Spleen (tissue), 13 donors: ENCODE measurements at places on chromosomes 16 and 17. TPM values are rescaled to one million over a fixed set of nuclear protein-coding genes. Genes with fewer than 3 reads are reported as not detected.

- no peaks in the 10 kb centered on the region for H3K36me3 ChIP-seq
- no peaks in the 10 kb centered on the region for H3K27me3 ChIP-seq
- no peak overlapping the region for H3K27ac ChIP-seq
- no peak overlapping the region for H3K4me3 ChIP-seq
- DNase-seq: no peak
- H3K4me1 ChIP-seq: peaks cover 9% of the 10 kb centered on the region
Measured at GRCh38 chr16:77062878-77063675, 127.9 kb upstream of the MON1B start.

GRCh38 chr17:40443988-40444899 lies 994 bp downstream of the IGFBP4 start:
- no peaks in the 10 kb centered on the region for H3K36me3 ChIP-seq
- no peak for DNase-seq
- peaks cover 25% of the 10 kb centered on the region for H3K4me1 ChIP-seq
- H3K27ac ChIP-seq: peak overlapping the region; percentile 87

Gene SPIRE2
- 3.1 TPM for total RNA-seq

GRCh38 chr17:51439395-51440229 lies 179.3 kb downstream of the UTP18 start:
- no peak for DNase-seq
- no peak overlapping the region for H3K27ac ChIP-seq
- no peaks in the 10 kb centered on the region for H3K4me1 ChIP-seq
- no peak overlapping the region for H3K4me3 ChIP-seq
- H3K27me3 ChIP-seq: peaks cover 3% of the 10 kb centered on the region
- no peaks in the 10 kb centered on the region for H3K36me3 ChIP-seq

Gene CTF1
- 2.0 TPM for total RNA-seq

GRCh38 chr16:82396509-82396908 lies 226.5 kb upstream of the MPHOSPH6 start:
- no peak overlapping the region for H3K27ac ChIP-seq
- no peak overlapping the region for H3K4me3 ChIP-seq
- H3K36me3 ChIP-seq: no peaks in the 10 kb centered on the region
- no peaks in the 10 kb centered on the region for H3K4me1 ChIP-seq
- DNase-seq: no peak
- H3K27me3 ChIP-seq: no peaks in the 10 kb centered on the region

- H3K4me3 ChIP-seq: no peak overlapping the region
- no peak for DNase-seq
- H3K27me3 ChIP-seq: no peaks in the 10 kb centered on the region
- no peaks in the 10 kb centered on the region for H3K36me3 ChIP-seq
Measured at GRCh38 chr16:46783800-46784199, 35.7 kb upstream of the MYLK3 start.

- peak overlapping the region; percentile 88 for H3K27ac ChIP-seq
- DNase-seq: no peak
- no peak overlapping the region for H3K4me3 ChIP-seq
- H3K27me3 ChIP-seq: no peaks in the 10 kb centered on the region
Measured at GRCh38 chr17:78759969-78760352, 22.1 kb downstream of the CYTH1 start.

Gene UTS2R
- 0.51 TPM for total RNA-seq

GRCh38 chr17:61756561-61756960 lies 106.8 kb downstream of the BRIP1 start:
- H3K4me1 ChIP-seq: no peaks in the 10 kb centered on the region
- no peak overlapping the region for H3K4me3 ChIP-seq
- no peak for DNase-seq
- no peaks in the 10 kb centered on the region for H3K36me3 ChIP-seq
- H3K27me3 ChIP-seq: no peaks in the 10 kb centered on the region
- no peak overlapping the region for H3K27ac ChIP-seq

Gene CLEC19A
- not detected for total RNA-seq

Gene PIK3R5
- 46.1 TPM for total RNA-seq

- no peak overlapping the region for H3K27ac ChIP-seq
- no peaks in the 10 kb centered on the region for H3K27me3 ChIP-seq
- no peak overlapping the region for H3K4me3 ChIP-seq
- H3K36me3 ChIP-seq: no peaks in the 10 kb centered on the region
Measured at GRCh38 chr17:29820425-29820824, 109.6 kb downstream of the SSH2 start.

Gene NXPH3
- total RNA-seq: 2.0 TPM

Gene TP53TG3B
- not detected for total RNA-seq

Gene GJD3
- 12.1 TPM for total RNA-seq

DNA sequence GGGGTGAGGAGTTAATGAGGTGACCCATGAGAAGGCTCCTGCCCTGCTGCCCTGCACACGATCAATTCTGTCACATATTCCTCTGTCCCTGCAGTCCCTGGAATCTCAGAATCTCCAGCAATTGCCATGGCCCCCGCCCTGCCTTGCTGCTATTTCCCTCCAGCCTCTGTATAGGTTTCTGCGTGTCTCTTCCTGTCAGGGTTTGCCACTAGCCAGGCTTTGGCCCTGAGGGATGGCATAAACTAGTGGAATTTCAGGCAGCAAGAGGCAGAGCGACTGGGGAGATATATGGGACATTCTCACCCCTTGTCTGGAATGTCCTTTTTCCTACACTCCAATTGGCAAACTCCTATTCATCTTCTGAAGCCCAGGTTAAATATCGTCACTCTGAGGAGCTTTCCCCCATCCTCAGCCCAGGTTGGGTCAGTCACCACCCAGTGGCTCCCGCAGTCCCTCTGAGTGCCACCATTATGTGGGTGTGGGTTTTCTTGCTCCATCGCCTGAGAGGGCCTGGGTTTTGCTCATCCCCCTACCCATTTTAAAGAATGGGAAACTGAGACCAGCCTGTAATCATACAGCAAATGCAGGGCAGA lies 15.5 kb upstream of the NATD1 start:
- no peak overlapping the region for H3K27ac ChIP-seq
- H3K36me3 ChIP-seq: no peaks in the 10 kb centered on the region
- H3K4me1 ChIP-seq: peaks cover 21% of the 10 kb centered on the region
- H3K27me3 ChIP-seq: no peaks in the 10 kb centered on the region

DNA sequence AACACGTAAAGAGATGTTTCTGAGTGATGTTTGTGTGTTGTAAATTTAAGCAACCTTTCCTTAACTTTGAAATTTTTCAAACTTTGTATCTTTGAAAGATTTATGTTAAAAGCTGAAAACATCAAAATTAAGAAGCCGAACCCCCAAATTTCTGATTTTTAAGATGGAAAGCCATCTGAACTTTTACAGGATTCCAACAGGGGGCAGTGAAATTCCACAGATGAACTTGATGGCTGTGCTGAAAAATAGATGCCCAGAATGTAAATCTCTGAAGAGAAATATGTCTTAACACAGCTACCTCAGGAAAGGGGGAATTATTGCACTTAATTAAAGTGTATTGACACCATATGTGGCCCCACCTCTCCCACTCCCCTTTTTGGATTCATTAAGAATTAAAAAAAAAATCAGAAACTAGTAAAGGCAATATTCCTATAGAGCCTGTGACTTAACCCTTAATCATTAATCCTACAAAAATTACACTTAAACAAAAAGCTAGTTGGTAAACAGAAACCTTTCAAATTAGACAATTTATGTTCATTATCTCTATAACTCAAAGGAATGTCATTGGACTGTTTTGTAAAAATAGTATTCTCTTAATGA lies 597.9 kb downstream of the KCNJ2 start:
- no peaks in the 10 kb centered on the region for H3K4me1 ChIP-seq
- H3K36me3 ChIP-seq: no peaks in the 10 kb centered on the region
- H3K27ac ChIP-seq: no peak overlapping the region
- H3K27me3 ChIP-seq: no peaks in the 10 kb centered on the region
- no peak for DNase-seq
- H3K4me3 ChIP-seq: no peak overlapping the region

GRCh38 chr17:74118504-74118903 lies 85.0 kb upstream of the RPL38 start:
- H3K4me1 ChIP-seq: no peaks in the 10 kb centered on the region
- H3K27ac ChIP-seq: no peak overlapping the region
- peaks cover 65% of the 10 kb centered on the region for H3K27me3 ChIP-seq
- no peak overlapping the region for H3K4me3 ChIP-seq
- no peak for DNase-seq

DNA sequence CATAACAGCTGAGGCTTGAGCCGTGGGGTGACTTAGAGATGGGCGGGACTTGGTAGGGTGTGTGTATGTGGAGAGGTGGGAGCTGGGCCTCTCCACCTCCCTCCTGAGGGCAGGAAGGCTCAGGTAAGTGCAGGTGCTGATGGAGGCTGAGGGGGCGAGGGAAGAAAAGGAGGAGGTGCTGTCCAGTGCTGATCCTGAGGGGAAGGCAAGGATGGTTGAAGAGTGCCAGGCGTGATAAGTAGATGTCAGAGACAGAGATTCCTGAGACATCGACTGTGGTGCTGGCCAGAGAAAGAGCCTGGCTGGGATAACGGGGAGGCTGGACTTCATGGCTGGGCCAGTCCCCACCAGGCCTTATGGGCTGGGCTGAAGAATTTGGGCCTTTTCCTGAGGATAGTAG lies 159.1 kb downstream of the SDK2 start:
- H3K27ac ChIP-seq: no peak overlapping the region
- H3K27me3 ChIP-seq: peaks cover 6% of the 10 kb centered on the region
- H3K4me1 ChIP-seq: no peaks in the 10 kb centered on the region
- no peak overlapping the region for H3K4me3 ChIP-seq

Gene HBA1
- total RNA-seq: 6,594 TPM

DNA sequence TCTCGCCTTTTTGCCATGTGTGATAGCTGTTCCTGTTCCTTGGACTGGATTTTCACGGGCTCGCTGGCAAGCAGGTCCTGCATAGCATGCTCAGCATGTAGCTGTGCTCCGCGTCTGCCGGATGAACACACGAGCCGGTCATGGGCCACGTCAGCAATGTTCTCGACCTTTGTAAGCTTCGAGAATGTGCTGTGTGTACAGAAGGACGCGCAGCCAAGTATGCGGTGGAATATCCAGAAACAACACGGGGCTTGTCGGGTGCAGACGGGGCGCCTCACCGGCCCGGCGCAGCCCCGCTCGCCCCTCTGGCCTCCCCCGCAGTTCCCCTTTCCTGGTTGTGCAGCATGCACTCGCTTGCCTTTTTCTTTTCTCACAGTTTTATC lies 42.2 kb downstream of the RPTOR start:
- peak; percentile 83 for DNase-seq
- H3K27ac ChIP-seq: peak overlapping the region; percentile 77
- peaks cover 39% of the 10 kb centered on the region for H3K4me1 ChIP-seq
- H3K4me3 ChIP-seq: no peak overlapping the region
- H3K27me3 ChIP-seq: no peaks in the 10 kb centered on the region
- peaks cover 10% of the 10 kb centered on the region for H3K36me3 ChIP-seq

- no peak overlapping the region for H3K4me3 ChIP-seq
- DNase-seq: no peak
- no peaks in the 10 kb centered on the region for H3K27me3 ChIP-seq
- no peak overlapping the region for H3K27ac ChIP-seq
- H3K4me1 ChIP-seq: no peaks in the 10 kb centered on the region
Measured at GRCh38 chr17:60798576-60798975, 120.9 kb downstream of the BCAS3 start.

DNA sequence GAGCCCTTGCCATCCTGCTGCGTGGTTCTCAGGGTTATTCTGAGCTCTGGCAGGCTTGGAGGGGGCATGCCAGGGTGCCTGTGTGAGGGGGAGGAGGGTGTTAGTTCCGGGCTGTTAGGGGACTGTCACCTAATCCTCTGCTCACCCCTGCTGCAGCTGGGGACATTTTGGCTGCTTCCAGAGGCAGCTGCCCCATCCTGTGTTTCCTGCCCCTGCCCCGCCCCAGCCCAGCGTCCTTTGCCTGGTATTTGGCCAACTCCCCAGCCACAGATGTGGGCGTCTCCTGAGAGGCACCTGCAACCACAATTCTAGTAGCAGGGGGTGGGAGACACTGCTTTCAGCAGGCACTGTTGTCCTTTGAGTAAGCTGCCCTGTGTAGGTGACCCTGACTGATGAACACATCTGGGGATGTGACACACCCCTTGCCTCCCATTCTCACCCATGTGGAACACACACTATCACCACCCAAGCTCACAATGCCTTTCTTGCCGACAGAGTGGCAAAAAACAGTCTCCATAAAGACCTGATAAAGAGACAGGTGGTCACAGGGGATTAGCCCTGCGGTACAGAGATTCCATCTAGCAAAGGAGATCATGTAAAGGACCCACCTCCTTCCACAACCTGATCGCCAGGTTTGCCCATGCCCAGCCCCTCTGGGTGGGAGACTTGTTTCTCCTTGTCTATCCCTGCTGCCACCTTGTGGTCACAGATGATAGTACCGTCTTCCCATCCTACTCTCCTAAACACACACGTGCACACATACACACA lies at the start of gene CHRNE:
TSS of gene CHRNE (minus strand) at position 48 of the 768 bp plus-strand sequence. CDS start at position 13, 35 bp downstream.
- peak within 1 kb of the TSS; percentile 47 for H3K27ac ChIP-seq
- no peaks in the 10 kb centered on the region for H3K27me3 ChIP-seq
- H3K36me3 ChIP-seq: no peaks in the 10 kb centered on the region
- H3K4me1 ChIP-seq: peaks cover 46% of the 10 kb centered on the region
- no peak within 1 kb of the TSS for H3K4me3 ChIP-seq

DNA sequence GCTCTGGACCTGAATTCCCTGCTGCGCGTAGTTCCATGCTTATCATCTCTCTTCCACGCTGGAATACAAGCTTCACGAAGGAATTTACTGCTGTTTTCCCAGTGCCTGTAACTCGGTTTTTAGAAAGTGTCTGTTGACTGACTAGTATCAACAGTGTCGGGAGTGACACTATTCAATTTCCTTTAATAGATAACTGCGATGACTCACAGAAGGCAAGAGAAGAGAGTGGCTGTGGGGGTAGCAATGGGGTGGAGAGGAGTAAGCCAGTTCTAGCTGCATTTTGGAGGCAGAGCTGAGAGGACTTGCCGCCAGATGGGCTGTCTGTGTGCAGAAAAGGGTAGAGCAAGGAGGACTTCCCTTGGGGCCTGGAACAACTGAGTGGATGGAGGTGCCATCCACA lies 25.2 kb downstream of the B4GALNT2 start:
- no peak for DNase-seq
- no peaks in the 10 kb centered on the region for H3K4me1 ChIP-seq
- H3K27me3 ChIP-seq: peaks cover 36% of the 10 kb centered on the region
- no peak overlapping the region for H3K27ac ChIP-seq
- no peak overlapping the region for H3K4me3 ChIP-seq

- no peaks in the 10 kb centered on the region for H3K4me1 ChIP-seq
- H3K4me3 ChIP-seq: no peak overlapping the region
- no peaks in the 10 kb centered on the region for H3K36me3 ChIP-seq
- no peaks in the 10 kb centered on the region for H3K27me3 ChIP-seq
Measured at GRCh38 chr16:87131996-87132345, 185.2 kb downstream of the C16orf95 start.
